Activated T-helper 1 cell treated with anti-CD3 and anti-CD28 coated beads, Interleukin-2, amount 50 U/mL, for 16 hours (primary cell): ENCODE measurements at places on chromosomes 2 and 18.

GRCh38 chr18:66873899-66874298 is 270.0 kb upstream of the CDH19 start:
- DNase-seq = no peak

DNA sequence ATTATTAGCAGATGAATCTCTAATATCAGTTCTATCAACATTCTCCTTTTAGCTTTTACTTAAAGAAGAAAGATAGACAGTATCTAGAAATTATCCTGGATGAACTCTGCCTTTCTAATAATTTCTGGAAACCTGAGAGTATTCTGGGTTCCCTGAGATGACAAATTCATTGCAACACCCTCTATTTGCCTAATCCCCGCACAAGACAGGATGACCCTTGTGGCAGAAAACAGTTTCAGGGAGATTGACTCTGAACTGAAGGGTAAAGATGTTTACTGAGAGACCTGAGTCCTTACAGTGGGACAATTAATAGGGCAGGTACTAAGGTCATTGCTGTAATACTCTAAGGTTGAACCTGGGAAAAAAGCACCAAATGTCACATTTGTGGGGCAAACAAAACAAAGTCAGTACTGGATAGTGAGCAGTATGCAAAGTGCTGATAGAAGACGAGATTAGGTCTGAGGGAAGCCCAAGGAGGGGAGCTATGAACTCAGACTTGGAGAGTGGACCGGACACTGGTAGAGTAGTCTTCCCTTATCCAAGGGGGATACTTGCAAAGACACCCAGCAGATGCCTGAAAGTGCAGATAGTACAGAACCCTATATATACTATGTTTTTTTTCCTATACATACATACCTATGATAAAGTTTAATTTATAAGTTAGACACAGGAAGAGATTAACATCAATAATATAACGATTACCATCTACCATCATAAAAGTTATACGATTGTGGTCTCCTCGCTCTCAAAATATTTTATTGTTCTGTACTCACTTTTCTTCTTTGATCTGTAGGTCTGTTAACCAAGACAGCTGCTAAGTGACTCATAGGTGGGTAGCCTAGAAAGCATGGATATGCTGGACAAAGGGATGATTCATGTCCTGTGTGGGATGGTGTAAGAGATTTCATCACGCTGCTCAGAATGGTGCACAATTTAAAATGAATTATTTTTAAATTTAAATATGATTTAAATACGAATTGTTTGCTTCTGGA is 148.3 kb upstream of the KLHL14 start:
- no peak for DNase-seq

GRCh38 chr2:134080386-134081089 is 173.3 kb upstream of the MGAT5 start:
- DNase-seq = no peak

DNA sequence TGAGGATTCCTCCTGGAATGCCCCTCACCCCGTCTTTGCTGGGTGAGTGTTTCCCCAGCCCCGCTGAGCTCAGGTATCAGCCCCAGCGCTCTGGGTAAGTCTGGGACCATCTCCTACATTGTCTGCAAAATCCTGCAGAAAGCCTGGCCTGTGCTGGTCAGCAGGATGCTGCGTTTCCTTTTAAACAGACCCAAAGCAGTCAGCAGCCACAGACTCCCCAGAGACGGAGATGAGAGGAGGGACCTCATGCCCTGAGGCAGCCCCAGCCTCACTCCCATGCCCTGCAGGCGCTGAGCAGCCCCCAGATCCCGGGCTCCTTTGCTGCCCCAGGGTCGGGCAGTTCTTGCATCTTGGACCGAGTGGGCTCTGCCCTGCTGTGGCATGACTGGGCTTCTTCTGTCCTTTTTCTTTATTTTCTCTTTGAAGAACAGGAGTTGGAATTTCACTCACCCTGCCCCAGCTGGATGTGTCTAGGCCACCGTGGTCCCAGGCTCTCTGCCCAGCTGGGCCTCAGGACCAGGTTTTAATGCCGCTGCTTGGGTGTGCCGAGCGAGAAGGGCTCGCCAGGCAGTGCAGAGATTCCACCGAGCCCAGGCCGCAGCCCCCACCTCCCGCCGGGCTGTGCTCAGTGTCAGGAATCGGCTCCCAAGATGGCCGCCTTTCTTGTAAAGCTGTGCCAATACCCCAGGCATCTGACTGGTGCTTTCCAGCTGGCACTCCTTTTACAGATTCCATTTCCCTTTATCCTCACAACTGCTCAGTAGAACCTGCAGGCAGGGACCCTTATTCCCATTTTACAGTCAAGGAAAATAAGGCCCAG is 43.6 kb downstream of the ODC1 start:
- no peak for DNase-seq

GRCh38 chr2:113000436-113000835 is 4.8 kb upstream of the IL36A start:
- no peak for DNase-seq

DNA sequence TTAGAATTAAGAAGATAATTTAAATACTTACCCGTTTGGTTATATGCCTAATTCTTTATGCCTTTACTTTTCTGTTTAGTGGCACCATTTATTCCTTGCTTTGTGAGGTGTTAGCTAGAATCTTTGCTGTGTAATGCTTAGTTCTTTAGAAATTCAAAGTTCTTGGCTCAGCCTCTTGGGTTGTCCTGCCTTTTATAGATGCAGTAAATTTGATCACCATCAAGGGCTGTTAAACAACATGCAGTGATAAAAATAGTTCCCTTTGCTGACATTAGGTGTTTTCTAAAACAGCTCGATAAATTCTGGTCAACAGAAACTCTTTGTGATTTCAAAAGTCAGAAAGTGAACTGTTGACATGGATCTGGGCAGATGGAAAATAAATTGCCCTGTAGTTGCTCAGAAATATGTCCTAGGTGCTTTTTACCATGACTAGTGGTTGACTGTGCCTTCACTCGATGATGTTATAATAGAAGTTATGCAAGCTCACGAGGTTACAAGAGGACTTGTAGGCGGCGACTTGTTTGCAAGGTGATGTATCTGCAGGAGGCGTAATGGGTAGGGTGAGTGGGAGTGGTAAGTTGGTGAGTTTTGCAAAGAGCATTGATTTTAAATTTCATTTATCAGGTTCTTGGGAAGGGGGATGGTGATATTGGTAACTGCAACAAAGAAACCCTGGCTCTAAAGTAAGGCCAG is 52.1 kb downstream of the LRRTM1 start:
- no peak for DNase-seq

DNA sequence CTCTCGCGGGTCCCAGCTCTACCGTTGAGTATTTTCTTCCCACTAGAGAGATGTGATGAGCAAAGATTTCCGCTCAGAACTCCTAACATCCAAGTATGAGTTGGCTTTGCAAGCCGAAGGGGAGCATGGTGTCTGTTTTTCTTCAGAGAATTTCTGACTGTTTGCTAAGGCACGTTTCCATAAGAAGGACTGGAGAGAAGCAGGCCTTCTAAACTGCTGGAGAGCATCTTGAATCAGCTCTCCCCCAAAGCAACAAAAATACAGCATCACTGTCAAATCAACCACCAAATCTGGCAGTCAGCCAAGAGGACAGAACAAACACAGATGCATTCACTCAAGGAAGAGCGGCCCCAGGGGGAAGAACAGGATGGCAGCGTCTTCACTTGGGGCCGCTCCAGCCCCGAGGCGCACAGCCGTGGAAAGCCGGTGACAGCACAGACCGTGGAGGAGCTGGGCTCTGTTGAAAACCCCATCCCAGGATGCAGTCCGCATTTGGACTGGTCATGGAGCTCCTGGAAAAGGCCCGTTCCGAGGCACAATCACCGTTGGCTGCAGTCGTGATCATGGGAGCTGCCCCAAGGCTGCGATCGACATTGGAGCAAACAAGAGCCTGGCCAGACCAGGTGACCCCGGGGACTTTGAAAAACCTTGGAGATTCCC is 101.4 kb downstream of the NFATC1 start:
- no peak for DNase-seq

GRCh38 chr2:71282493-71282892 is 49.1 kb upstream of the ZNF638 start:
- DNase-seq = no peak

- no peak for DNase-seq
Observed at GRCh38 chr2:85794491-85795121, 40.8 kb downstream of the ATOH8 start.

- no peak for DNase-seq
Observed at GRCh38 chr2:203935568-203935967, 995 bp upstream of the ICOS start.

DNA sequence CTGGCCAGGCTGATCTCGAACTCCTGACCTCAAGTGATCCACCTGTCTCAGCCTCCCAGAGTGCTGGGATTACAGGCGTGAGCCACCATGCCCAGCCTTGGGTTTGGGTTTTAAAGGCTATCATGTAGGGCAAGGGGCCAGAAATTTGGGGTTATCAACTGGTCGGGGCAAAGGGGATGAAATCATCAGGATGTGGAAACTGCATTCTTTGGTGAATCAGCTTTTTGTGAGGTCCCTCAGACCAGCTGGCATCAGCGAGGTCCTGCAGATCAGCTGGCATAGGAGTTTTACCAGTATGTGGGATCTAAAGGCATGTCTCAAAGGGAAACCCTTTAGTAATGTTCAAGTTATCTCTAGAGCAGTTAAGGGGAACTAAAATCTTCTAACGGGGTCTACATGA is 6.4 kb upstream of the GEMIN6 start:
- no peak for DNase-seq

- no peak for DNase-seq
Observed at GRCh38 chr18:26874283-26874682, 8.8 kb upstream of the AQP4 start.

GRCh38 chr2:68687018-68687417 is 43.6 kb downstream of the PROKR1 start:
- DNase-seq = no peak

GRCh38 chr2:240788482-240788881 is 31.5 kb downstream of the KIF1A start:
- no peak for DNase-seq

- DNase-seq = no peak
Observed at GRCh38 chr18:2515908-2516625, 55.2 kb downstream of the METTL4 start.

DNA sequence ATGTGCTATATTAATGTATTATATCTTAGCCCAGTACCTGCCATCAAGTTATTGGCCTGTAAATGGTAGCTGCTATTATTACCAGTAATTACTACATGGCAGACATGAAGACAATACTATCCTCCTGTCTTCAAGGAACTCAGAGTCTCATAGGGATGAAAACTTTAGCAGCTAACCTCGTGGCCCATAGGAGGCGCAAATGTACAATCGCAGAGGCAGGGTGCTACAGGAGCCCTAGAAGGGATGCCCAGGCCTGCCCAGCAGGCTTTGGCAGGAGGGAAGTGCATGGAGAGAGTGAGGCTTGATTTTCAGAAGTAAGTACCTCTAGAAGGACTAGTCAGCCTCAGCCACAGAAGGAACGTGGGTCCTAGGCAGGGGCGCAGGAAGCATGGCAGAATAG is 44.7 kb upstream of the KIDINS220 start:
- no peak for DNase-seq

DNA sequence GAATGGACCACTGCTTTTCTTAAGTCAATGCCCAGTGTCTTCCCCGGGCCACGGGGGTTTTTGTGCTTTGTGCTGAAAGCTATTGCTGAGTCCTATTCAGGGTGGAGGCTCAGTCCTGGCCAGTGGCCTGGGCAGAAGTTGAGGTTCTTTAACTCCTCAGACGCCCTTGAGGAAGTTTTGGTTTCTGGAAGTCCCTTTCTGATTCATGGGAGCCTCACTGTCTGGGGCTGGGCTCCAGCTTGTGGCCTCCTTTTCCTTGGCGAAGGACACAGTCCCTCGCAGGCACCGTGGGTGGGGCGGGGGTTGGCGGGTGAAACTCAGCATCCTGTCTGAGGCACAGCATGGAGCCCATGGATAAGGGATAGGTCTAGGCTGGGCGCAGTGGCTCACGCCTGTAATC is 465.2 kb upstream of the HS6ST1 start:
- no peak for DNase-seq
